ENCODE measurements at places on chromosomes 12 and 14. TPM values are rescaled to one million over a fixed set of nuclear protein-coding genes. Genes with fewer than 3 reads are reported as not detected.

- DNase-seq = no peak
These were observed 31.3 kb downstream of the MIA2 start for GRCh38 chr14:39265033-39265432.

DNA sequence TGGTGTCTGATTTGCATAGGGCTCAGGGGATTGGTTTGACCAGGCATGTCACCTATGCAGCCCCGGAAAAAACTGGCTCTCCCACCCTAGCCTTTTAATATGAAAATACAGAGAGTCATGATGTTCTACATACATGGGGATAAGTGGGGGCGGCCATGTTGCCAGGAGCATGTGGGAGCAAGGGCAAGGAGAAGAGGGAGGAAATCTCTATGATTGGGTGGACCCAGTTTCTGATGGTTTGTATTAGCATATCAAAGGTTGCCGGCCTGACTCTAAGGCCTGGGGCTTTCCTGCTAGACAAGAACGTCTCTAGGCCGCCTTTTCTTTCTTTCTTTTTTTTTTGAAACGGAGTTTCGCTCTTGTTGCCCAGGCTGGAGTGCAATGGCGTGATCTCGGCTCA, 123.4 kb upstream of the CPSF6 start:
- DNase-seq = no peak

GRCh38 chr14:55062517-55063351, 11.3 kb downstream of the MAPK1IP1L start:
- peak; percentile 57 for DNase-seq

GRCh38 chr12:24522736-24523135, 426.2 kb downstream of the BCAT1 start:
- no peak for DNase-seq

DNA sequence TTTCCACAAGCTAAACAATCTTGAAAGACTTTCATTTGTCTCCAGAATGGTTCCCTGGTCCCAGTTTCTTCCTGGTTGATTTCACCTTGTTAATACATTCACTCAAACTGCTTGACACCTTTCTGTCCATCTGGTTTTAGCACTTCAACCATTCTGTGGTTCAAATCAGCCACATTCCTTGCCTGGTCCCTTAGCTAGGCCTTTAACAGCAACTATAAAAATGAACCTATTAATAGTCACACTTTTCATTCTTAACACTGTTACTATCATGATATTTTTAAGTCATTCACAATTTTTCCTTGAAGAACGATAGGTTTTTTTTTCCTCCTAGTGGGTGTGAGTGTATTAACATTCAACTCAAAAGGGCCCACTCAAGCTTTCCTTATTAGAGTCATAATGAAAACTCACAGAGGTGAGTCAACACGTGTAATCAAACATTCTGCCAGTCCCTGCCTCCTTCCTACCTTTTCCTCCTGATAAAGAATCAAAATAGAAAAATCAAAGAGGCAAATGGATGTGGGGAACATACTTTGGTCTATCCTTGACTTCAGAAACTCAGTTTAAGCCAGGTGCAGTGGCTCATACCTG, 34.4 kb upstream of the CCNT1 start:
- no peak for DNase-seq

- no peak for DNase-seq
These were observed 8.4 kb upstream of the TUBA1A start for GRCh38 chr12:49197256-49197655.

- no peak for DNase-seq
These were observed 28.5 kb downstream of the CDKN1B start for GRCh38 chr12:12745576-12746211.

DNA sequence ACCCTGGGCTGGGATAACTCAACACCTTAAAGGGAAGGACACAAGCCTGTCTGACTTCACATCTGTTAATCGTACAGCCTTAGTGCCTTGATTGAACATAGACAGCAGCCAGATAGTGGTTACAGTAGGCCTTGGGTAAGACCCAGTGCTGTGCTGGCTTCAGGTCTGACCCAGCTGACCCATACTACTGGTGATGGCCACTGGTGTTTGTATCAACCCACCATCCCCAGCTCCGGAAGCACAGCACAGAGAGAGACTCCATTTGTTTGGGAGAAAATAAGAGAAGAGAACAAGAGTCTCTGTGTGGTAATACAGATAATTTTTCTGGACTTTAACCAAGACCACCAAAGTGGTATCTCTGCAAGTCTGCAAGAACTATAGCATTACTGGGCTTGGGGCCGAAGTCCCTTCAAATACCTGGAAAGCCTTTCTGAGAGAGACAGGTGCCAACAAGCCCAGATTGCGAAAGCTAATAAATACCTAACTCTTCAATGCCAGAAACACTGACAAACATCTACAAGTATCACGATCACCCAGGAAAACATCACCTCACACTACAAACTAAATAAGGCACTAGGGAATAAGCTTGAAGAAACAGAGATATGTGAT, 330.1 kb upstream of the GARIN2 start:
- no peak for DNase-seq

DNA sequence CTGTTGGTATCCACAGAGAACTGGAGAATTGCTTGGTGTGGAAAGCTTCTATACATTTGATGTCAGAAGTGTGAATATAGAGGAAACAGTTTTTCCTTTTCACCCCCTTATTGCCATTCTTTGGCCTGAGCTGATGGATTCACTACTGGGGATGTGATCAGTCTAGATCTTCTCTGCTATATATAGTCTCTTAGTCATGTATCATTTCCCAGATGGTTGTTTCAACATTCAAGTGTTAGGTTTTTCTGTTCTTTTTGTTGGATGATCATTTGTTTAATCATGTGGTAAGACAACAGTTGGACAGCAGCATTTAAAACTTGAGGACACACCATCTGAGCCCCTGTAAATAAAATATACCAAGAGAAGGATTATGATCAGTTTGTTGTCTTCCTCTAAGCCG, 29.6 kb downstream of the TMX1 start:
- no peak for DNase-seq

DNA sequence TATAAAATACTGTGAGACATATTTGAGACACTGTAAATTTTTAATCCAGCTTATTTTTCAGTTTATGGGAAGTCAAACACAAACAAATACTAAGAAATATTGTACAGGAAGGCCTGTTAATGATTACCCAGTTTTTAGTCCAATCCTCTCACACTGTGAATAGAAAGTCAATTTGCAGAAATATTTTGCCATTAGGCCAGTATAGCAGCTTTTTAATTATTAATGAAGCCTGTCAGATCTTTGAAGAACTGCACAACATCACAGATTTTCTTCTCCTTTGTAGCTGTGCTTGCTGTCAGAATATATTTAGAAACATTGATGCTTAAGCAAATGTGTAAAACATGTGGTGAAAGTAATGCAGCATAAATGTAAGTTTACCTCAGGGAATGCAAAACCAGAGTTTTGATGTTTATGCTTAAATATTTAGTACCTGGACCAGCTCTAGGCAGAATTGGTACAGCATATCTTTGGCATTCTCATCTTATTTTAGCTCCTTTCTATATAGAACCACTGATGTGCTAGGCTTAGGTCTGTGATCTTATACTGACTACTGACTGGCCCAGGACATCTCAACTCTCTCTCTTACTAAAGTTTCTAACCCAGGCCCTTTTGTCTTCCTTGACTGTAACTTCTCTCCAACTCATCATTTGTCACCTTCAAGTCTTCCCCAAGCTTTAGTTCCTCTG, 230.8 kb upstream of the NAV3 start:
- no peak for DNase-seq

- DNase-seq = peak; percentile 31
These were observed 19.6 kb downstream of the NINJ2 start for GRCh38 chr12:643475-644302.

DNA sequence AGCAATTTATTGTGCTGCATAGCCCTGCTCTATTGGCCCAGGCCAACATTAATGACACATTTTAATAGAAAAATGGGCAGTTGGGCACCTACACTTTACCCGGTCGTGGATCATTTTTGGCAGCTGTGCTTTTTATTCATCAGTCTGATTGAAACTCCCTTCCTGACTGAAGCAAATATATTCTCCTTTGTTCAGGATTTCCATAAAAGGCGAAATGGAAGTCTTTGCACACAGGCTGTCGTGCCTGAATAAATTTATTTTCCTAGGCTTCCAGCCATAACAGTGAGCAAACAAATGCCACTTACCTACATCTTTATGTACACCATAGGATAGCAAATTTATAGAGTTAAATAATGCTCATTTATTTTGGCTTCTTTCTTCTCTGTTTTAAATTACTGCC, 480.7 kb upstream of the DCN start:
- no peak for DNase-seq

GRCh38 chr12:28027328-28027727, 54.8 kb upstream of the PTHLH start:
- DNase-seq = no peak

DNA sequence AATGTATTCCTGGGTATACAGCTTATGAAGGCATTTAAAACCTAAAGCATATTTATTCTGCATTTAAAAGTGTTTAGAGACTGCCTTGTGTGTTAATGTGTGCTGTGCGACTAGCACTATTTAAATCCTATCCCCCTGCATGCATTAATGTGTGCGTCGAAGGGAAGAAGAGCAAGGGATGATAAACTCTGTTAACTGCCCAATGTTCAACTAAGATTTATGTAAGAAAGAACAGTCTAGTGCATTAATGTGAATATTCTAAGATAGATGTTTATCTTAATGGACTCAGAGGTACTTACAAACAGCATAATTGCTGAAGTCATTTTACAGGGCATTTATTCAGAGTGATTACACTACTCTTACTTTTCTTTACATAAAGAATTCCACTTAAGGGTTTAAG, 424.8 kb downstream of the DIO2 start:
- DNase-seq = no peak

- DNase-seq = no peak
These were observed 566.9 kb downstream of the NRXN3 start for GRCh38 chr14:78737116-78737515.

- no peak for DNase-seq
These were observed 226.6 kb upstream of the TMTC1 start for GRCh38 chr12:30010071-30011052.

- DNase-seq = no peak
These were observed 176.2 kb upstream of the NOVA1 start for GRCh38 chr14:26773906-26774593.

DNA sequence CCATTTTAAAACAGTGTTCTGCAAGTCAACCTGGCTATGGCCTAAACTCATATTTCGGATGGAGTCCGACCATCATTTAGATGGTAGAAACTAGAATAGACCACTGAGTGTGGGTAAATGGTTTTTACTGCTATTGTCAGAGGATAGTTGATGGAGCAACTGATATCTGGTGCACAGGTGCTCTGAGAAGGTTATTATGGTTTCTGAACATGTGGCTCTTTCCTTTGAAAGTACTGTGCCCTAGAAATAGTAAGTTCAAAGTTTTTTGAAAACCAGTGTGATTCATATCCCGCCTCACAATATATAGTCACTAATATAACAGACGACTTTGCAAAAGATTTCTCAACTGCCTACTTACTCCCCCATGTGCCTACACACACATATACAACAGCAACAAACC, 64.4 kb upstream of the BTG1 start:
- no peak for DNase-seq

DNA sequence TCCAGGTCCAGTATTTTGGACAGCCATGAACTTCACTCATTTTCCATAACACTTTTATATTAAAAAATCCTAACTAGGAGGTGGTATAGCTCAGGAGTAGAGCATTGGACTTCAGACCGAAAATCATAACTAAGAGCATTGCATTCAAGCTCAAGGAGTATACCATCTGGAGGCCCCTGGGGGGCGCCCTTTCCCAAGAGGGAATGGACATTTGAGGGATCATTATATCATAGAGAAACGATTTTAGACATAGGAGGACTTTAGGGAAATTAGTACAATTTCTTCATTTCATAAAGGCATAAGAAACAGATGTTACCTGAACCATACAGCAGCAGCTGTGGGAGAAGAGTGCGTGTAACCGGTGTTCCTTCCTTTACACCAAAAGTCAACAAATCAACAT, 5.2 kb upstream of the ATG14 start:
- no peak for DNase-seq

DNA sequence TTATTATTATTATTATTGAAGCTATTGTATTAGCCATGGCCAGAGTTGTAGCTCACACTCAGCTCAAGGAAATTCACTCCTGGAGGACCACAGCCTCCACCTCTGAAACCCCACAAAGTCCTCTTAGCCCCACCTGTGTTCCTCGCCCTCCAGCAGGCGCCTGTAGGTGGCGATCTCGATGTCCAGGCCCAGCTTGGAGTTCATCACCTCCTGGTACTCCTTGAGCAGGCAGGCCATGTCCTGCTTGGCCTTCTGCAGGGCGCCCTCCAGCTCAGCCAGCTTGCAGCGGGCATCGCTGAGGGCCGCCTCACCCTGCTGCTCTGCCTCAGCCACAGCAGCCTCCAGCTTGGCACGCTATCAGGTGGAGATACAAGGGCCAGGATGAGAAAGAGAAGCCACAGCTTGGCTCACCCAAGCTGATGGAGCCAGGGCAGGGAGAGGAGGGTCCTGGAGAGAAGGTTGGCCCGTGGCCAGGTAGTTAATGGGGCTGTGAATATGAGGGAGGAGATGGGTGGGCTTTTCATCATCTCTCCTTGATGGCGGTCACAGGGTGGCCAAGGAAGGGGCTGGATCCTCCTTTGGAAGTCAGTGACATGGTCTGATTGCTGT, 5.1 kb downstream of the KRT85 start:
- no peak for DNase-seq

DNA sequence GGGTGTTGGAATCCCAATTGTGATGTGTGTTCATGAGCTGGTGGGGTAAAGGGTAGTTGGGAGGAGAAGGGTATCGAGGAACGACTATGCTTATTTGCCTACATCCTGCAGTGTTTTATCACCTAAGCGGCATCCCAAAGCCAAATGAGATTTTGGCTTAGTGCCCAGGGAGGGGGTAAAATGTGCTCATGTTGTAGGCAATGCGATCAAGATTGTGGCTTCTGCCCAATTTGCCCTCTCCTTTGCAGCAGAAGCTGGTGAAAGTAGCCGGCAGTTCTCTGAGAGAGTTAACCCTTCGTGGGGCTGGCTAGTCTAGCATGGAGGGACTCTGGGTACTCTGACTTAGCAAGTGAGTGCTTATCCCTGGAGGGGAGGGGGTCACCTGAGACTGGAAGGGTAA, 753 bp downstream of the RPH3A start:
- no peak for DNase-seq

- no peak for DNase-seq
These were observed 78.4 kb upstream of the RAP1B start for GRCh38 chr12:68532204-68532886.

GRCh38 chr12:82600379-82600778, 86.3 kb upstream of the TMTC2 start:
- no peak for DNase-seq

GRCh38 chr12:92582475-92582874, 120.3 kb upstream of the PLEKHG7 start:
- DNase-seq = no peak

ZFYVE26 gene
- total RNA-seq = 17.9 TPM

TSPAN11 gene
- total RNA-seq = 2.8 TPM

CEP170B gene
- total RNA-seq = 13.2 TPM

RAPGEF3 gene
- total RNA-seq = 12.9 TPM

KRR1 gene
- 44.2 TPM for total RNA-seq

SLC7A8 gene
- total RNA-seq = 12.9 TPM

BDKRB2 gene
- total RNA-seq = 3.6 TPM

GDF3 gene
- not detected for total RNA-seq

ADAMTS20 gene
- not detected for total RNA-seq

FOXN4 gene
- total RNA-seq = not detected

LHX5 gene
- not detected for total RNA-seq

SLC24A4 gene
- total RNA-seq = 0.19 TPM

SOAT2 gene
- total RNA-seq = not detected

KRT79 gene
- total RNA-seq = not detected

IL31 gene
- not detected for total RNA-seq

PIWIL1 gene
- total RNA-seq = not detected

CCDC175 gene
- not detected for total RNA-seq

TAS2R13 gene
- total RNA-seq = 0.51 TPM

BATF gene
- total RNA-seq = not detected

ADSS1 gene
- 163 TPM for total RNA-seq

Measured in heart right ventricle (tissue), 16 donors.